ENCODE measurements at places on chromosomes 3 and 15. TPM values are rescaled to one million over a fixed set of nuclear protein-coding genes. Genes with fewer than 3 reads are reported as not detected.

DNA sequence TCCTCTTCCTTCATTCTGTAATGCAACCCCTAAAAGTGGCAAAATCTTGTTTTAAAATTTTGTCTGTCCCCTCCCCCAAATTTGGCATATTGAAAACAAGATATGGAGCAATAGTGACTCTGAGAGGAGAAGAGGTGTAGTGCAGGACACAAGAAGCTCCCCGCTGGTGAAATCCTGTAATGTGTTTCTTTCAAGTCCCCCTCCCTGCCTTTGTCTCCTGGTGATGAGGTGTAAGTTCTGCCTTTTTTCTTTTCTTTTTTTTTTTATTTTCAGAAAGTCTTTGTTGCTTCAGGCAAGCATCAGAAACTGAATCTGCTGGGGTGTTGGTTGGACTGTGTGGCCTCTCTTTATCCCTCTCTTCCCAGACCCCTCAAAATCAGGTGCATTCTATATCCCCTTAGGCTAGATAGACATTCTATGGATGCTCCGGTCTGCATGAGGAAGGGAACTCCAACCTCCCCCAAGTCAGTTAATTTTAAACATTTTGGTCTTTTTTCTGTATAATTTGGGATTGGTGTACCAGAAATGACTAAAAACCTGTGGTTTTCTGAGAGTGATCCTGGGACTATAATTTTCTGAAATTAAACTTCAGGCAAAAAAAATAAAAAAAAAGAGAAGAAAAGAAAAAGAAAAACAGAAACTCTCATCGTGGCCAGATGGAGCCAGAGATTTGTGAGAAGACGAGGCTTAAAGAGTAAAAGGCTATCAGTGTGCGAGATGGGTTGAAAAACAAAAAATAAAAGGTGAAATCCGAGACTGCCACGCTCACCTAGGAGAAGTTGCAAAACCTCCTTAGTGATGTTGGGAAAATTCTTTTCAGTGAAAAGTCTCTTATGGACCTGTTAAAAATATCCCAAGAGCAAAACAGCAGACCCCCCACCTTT, 21.4 kb downstream of the ACKR2 start:
- DNase-seq: peak; percentile 42

GRCh38 chr15:101010781-101011180, 91.6 kb downstream of the LRRK1 start:
- DNase-seq: no peak

Gene BCL2A1
- total RNA-seq: not detected

Gene SV2B
- total RNA-seq: not detected

Gene ACAN
- total RNA-seq: not detected

Gene GPR87
- 0.43 TPM for total RNA-seq

DNA sequence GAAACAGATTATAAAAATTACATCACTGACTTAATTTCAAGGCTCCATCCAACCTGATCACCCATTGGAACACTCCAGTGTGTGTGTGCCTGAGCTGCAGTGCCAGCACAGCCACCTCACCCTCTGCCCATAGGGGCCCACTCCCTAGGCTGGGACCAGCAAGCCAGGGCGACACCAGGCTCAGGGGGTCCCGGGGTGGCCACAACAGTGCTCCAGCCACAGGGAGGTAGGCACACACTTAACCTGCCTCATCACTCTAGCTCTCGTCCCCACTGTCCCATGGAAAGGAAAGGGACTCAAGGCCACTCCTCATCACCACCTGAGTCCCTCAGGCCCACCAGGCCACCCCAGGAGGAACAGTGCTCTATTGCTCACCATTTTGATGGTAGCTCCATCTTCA, 24.9 kb downstream of the ZXDC start:
- no peak for DNase-seq

GRCh38 chr3:123552095-123552714, 32.6 kb downstream of the HACD2 start:
- DNase-seq: peak; percentile 13

- DNase-seq: no peak
Measured at GRCh38 chr3:72077473-72078259, 292.7 kb upstream of the PROK2 start.

Gene DYNLT2B
- 7.1 TPM for total RNA-seq

DNA sequence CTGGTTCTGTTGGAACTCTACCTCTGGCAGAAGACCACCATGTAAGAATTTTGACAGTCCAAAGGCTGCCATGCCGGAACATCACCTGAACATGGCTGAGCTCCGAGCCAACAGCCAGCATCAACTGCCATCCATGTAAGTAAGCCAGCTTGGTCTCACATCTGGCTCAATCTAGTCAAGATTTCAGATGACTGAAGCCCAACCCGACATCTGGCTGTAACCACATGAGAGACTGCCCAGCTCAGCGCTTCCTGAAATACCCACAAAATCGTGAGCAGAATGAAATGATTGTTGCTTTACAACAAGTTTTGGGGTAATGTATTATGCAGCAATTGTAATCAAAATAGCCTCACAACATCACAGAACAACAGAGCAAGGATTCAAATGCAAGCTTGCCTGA, 32.9 kb downstream of the GHSR start:
- DNase-seq: no peak

Gene LXN
- 50.9 TPM for total RNA-seq

DNA sequence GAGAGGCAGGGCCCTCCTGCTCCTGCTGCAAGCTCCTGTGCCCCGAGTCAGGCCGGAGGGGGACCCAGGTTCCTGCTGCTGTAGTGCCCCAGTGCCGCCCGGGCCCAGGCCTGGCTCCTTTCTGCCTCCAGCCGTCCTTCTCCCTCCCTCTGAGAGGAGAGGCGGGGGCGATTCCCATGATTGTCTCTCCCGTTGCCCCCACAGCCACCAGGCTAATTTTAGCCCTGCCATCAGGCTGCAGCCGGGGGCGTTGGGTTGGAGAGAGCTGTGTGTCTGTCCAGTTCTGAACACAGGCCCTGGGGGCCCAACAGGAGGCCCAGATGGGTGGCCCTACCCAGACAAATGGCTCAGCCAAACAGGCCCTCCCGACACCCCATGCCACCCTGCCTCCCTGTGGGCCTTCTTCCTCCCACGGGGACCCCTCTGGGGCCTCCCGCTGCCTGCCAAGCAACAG, 214.8 kb downstream of the TBC1D2B start:
- no peak for DNase-seq

- DNase-seq: no peak
Measured at GRCh38 chr3:9957214-9957613, 5.0 kb upstream of the PRRT3 start.

All from fibroblast of villous mesenchyme (primary cell).